Cardiac muscle cell (in vitro differentiated cells and primary cell): ENCODE measurements at places on chromosomes 1 and 21. TPM values are rescaled to one million over a fixed set of nuclear protein-coding genes. Genes with fewer than 3 reads are reported as not detected.
A peak's percentile ranks its signal among the peaks of the same experiment; 100 is the strongest.

The ACOT11 gene
- 16.9 and 33.4 TPM in 2 replicates for total RNA-seq

DNA sequence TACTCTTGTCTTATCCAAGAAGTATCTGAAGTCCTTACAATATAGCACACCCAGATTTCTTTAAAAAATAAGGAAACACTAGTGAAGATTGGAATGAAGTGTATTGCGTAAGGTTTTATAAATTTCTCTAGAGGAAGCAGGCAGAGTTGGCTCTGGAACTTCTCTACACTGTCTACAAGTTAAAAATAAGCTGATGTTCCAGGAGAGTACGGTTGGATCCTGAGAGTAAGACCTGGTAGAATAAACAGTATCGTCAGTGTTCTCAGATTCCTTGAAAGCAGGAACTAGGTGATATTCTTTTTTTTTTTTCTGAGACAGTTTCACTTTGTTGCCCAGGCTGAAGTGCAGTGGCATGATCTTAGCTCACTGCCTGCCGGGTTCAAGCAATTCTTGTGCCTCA is 107.9 kb downstream of the USP25 start:
- DNase-seq, result peak; percentile 5

DNA sequence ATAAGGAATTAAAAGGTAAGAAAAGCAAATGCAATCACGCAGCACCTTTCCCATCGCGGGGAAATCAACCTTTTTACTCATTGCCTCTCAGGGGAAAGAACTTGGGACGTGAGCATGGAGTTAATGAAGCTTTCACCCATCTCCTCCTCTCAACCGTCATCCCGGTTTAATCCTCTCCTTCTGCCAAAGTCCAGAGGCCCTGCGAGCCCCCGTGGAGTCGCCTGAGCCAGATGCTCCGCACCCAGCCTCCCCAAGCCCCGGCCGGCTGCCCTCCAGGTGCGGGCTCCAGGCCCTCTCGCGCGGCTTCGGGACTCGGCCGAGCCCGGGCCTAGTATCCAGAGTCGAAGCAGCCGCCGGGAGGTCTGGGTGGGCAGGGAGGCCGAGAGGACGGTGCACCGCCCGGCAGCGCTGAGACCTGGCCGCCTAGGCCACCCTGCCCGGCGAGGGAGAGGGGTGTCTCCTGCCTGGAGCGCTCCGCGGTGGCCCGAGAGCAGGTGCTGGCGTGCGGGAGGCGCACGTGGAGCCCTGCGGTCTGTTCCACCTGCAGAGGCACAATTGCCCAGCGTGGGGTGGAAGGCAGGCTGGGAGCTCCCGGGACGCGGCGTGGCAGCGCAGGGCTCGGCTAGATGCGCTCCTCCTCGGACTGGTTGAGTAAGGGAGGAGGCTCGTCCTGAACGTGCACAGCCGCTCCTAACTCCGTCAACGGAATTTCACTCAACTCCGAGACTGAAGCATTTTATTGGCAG is 218.5 kb downstream of the SDCCAG8 start:
- no peak for DNase-seq

The LIPI gene
- not detected in 2 replicates for total RNA-seq

- no peak for DNase-seq
Measured at GRCh38 chr1:209534496-209535250, 48.8 kb upstream of the CAMK1G start.

GRCh38 chr1:212034516-212035122 is 738 bp downstream of the INTS7 start:
- no peak for DNase-seq

GRCh38 chr1:110210604-110211495 is 736 bp downstream of the KCNC4 start:
- peak; percentile 41 for DNase-seq
